Stimulated activated CD4-positive, alpha-beta T cell treated with anti-CD3 and anti-CD28 coated beads, TNF-alpha, amount 100 ng/mL, for 4 hours (primary cell): ENCODE measurements at places on chromosomes 4 and X.

GRCh38 chrX:33277046-33277445, 65.7 kb upstream of the DMD start:
- DNase-seq: no peak

- no peak for DNase-seq
Measured at GRCh38 chr4:116357758-116358157, 727.6 kb downstream of the TRAM1L1 start.

DNA sequence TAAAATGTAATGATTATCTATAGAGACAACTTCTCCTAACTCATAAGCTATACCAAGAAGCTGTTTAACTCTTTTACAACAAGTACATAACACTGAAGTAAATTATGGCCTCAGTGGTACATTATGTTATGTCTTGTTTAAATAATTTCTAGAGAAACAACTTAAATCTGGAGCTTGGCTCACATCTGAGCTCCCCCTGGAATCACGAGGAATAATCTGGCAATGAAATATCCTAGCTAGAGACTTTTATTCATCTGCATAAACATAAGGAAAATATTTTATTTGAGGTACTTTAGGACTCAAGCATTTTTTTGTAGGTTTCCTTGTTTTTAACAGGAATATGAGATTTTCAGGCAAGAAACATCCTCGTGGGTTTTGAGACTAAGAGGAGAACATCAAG, 354.7 kb upstream of the SLC7A11 start:
- no peak for DNase-seq

GRCh38 chr4:22500128-22500611, 15.7 kb downstream of the ADGRA3 start:
- DNase-seq: no peak

- DNase-seq: no peak
Measured at GRCh38 chrX:141791856-141792255, 46.3 kb upstream of the MAGEC3 start.

DNA sequence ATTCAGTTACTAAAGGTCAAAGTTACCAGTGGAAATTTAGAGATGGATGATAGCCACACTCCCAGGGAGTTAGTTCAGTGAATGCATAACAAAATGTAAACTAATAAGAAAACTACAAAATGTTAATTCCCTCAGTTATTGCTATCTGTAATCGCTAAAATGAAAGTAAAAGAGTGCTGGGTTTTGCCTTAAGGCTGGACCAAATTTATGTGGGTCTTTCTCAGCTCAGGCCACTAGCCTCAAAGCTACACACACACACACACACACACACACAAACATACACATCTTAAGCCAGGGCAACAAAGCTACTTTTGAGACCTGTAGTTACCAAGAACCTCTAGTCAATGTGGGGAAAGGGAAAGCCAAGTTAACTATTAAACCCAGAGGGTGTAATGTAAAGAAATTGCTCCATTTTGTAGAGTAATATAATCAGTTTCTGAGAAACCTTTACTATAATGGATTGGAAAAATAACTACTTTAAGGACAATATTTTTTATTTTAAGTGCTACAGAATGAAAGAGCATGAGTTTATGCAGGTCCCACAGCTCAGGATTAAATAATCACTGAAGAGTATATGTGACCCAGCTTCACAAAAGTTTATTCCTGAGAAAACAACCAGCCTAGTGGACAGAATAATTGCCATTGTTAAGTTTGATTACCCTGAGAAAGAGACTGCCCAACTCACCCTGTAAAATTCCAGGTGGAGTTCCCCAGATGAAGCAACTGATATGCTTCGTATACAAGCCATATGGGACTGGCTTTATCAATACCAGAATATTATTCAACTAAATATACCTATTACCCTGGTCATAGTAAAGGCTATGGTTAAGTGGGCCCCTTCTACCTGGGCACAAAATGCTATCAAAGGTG, 8.9 kb upstream of the UGT2A3 start:
- DNase-seq: no peak

GRCh38 chr4:188006285-188006848, 10.8 kb downstream of the ZFP42 start:
- DNase-seq: no peak

GRCh38 chrX:97860226-97860625, 976.5 kb downstream of the RPA4 start:
- no peak for DNase-seq

DNA sequence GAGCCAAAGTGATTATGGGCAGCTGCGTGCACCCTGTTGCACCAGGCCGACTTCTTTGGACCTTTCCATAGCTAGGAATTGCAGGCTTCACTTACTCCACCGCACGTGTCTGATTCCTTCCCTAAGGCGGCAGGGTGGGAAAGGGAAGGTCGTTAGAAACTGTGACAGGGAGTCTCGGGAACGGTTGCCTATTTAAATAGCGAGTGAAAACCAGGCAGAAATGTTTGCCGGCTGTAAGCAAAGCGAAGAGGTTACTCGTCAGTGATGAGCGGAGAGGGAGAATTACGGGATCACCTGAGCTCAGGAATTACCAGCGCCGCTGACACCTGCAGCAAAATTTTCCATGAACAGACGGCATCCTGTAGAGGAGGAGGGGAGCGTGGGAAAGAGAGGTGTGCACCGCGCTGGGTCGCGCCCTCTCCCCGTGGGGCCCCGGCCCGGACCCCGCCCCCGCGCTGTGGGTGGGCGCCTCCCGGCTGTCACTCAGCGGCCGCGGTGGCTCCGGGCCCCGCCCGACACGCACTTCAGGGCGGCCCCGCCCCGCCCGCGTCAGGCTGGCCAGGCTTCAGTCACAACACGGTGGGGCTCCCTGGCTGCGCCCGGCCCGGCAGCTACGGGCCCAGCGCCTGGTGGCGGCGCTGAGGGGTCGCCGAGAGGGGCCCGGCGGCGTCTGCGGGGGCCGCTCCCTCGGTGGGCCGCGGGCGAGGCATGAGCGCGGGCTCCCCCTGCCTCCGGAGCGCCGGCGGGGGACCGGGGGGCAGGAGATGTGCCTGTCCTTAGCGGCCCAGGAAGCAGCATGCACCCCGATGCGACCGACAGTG, at the start of gene SNX25:
SNX25 (plus strand) TSS at position 568 of the 821 bp plus-strand sequence; CDS start at position 797, 229 bp downstream.
- DNase-seq: peak; percentile 73

- DNase-seq: no peak
Measured at GRCh38 chrX:72470532-72471223, 102.0 kb downstream of the HDAC8 start.

DNA sequence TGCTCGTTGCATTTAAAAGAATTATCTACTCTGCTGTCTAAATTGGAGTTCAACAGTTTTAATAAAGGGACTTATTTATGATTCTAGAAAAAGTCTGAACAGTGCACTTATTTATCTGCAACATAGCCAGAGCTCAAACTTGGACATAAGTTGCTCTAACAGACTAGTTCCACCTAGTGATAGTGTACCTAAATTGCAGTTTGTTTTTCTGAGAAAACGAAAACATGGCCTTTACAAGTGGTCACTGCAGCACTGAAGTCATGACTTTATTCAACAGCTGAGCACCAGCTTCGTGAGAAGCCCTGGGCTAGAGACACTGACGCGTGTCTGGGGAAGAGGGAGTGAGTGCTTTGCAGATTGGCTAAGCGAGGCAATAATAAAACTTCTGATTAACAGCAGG, 77.3 kb upstream of the IGSF1 start:
- DNase-seq: no peak

- DNase-seq: no peak
Measured at GRCh38 chr4:85039526-85039925, 73.0 kb upstream of the WDFY3 start.

DNA sequence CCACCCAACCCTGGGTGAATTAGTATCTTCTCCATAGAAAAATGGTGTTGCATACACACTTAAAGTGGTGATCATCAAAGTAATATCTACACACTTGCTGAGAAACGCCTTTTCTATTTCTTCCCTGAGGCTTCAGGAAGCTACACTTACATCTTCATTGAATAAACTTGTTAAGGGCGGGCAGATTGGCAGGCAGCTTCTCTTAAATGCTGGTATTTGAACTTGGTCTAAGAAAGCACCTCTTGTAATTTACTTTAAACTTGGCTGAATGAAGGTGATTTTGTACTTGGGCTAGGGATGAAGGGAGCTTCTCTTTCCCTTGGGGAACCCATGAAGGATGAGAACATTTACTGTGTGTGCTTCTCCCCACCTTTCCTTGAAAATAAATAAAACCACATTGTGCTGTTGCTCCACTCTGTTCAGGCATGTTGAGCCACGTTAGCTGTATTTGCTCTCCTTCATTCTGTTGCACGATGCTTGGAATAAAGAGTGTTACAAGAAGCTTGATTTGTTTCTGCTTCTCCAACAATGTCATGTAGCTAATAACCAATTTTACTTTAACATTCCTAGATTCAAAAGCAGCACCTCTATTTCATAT, 430.1 kb downstream of the ANKRD50 start:
- DNase-seq: no peak

- no peak for DNase-seq
Measured at GRCh38 chr4:141081921-141082395, 51.3 kb downstream of the RNF150 start.
